ENCODE measurements at places on chromosomes 6 and 20. TPM values are rescaled to one million over a fixed set of nuclear protein-coding genes. Genes with fewer than 3 reads are reported as not detected.

DNA sequence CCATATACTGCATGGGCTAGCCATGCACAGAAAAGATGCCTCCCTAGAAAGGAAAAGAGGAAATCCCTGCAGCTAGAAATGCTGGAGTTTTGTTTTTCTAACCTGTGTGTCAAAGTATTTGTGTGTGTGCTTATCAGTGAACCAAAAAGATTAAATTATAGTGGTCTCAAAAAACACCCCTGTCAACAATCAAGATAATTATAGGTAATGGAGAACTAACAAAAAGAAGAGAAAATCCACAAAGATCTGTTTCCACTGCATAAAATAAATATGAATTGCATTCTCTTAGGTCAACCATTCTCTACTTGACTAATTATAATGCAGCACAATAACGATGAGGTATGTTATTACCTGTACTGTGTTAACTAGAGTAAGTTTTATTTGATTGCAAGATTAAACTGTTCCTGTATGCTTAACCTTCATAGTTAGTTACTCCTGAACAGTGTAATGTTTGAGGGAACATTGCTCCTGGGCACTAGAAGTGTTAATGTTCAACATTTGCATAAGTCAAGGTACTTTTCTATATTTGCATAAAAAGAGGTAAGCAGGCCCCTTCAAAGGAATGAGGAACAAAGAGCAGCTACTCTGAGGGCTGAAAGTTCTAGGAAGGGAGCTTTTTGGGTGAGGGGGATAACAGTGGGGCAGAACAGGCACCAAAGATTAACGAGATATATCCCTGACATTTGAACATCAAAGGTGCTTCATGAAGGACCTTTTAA is 212.1 kb downstream of the BTBD9 start:
- no peak for DNase-seq

GRCh38 chr6:132464538-132465256 is 48.2 kb downstream of the STX7 start:
- DNase-seq, result no peak

Gene ACSS1
- 41.5 TPM for total RNA-seq

Gene HLA-DQB1
- total RNA-seq, result 6.8 TPM

DNA sequence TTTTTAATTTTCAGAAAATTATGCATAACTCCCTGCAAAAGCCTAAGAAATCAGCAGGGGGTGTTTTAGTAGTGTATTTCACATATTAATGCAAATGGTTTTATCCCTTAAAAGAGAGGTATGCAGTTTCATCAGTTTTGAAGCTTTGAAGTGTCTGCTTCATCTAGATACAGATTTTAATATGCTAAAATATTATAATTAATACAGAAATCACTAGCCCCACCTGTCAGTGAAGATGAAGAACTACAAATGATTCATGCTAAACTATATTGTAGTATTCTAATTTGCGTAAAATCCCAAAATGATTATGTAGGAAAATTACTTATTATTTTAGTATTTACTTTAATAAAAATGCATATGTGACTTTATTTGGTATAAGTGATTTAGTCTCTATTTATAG is 2.9 kb upstream of the TFB1M start:
- no peak for DNase-seq

- peak; percentile 47 for DNase-seq
Measured at GRCh38 chr6:151067684-151068596, 171.8 kb upstream of the AKAP12 start.

GRCh38 chr6:42618686-42619085 is 54.9 kb downstream of the UBR2 start:
- no peak for DNase-seq

Gene PPIL6
- total RNA-seq, result 9.1 TPM

- DNase-seq, result peak; percentile 89
Measured at GRCh38 chr6:35735452-35735851, 1.4 kb upstream of the ARMC12 start.

Gene NEURL2
- 12.9 TPM for total RNA-seq

- no peak for DNase-seq
Measured at GRCh38 chr6:99282479-99283062, 66.9 kb downstream of the FAXC start.

DNA sequence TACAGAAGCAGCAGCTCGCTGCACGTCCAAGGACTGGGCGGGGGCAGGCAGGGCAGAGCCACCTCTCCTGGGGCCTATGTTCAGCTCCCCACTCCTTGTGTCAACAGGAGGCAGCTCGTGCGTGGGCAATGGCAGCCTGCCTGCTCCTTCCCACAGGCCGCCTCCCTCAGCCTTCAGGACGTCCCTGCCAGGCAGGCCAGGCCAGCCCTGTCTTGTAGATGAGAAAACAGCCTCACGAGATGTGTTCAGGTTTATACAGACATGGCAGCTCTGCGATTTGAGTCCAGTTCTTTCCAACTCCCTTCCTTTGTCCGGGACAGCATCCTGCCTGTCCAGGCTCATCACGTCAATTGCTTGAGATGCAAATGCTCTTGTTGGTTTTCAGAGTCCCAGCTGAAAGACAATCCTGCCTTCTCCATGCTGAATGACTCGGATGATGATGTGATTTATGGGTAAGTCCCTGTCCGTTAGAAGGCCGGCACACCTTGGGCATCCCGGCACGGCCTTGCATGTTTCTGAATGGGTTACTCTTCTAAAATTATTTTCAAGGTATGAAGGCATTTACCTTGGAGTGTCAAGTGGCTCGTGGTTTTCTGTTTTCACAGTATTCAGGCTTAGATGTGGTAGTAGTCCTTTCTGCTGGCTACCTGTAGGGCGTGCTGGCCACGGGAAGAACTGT is 13.5 kb downstream of the DYNLT1 start:
- peak; percentile 90 for DNase-seq

- DNase-seq, result no peak
Measured at GRCh38 chr6:5656226-5656625, 350.5 kb downstream of the NRN1 start.

Gene MDFI
- 36.9 TPM for total RNA-seq

Gene GPX5
- total RNA-seq, result not detected

- DNase-seq, result no peak
Measured at GRCh38 chr20:59785986-59786795, 147.2 kb downstream of the SYCP2 start.

- DNase-seq, result no peak
Measured at GRCh38 chr6:36469148-36469661, 26.4 kb downstream of the KCTD20 start.

GRCh38 chr6:93989630-93990029 is 570.3 kb upstream of the EPHA7 start:
- no peak for DNase-seq

Gene SLC22A16
- total RNA-seq, result not detected

Gene EPB41L1
- total RNA-seq, result 17.7 TPM

Gene TMEM170B
- total RNA-seq, result 0.34 TPM

- peak; percentile 76 for DNase-seq
Measured at GRCh38 chr20:50274570-50275430, 84.2 kb downstream of the CEBPB start.

Gene SDCBP2
- 141 TPM for total RNA-seq

Gene FLRT3
- 26.9 TPM for total RNA-seq

Gene STX11
- total RNA-seq, result 18.6 TPM

GRCh38 chr6:125747589-125748405 is 1.6 kb upstream of the HEY2 start:
- no peak for DNase-seq

Gene TBXT
- not detected for total RNA-seq

- no peak for DNase-seq
Measured at GRCh38 chr6:67875877-67876383, 759.2 kb upstream of the ADGRB3 start.

- no peak for DNase-seq
Measured at GRCh38 chr6:110950440-110950839, 8.1 kb upstream of the GTF3C6 start.

Gene BCAS1
- 3.7 TPM for total RNA-seq

DNA sequence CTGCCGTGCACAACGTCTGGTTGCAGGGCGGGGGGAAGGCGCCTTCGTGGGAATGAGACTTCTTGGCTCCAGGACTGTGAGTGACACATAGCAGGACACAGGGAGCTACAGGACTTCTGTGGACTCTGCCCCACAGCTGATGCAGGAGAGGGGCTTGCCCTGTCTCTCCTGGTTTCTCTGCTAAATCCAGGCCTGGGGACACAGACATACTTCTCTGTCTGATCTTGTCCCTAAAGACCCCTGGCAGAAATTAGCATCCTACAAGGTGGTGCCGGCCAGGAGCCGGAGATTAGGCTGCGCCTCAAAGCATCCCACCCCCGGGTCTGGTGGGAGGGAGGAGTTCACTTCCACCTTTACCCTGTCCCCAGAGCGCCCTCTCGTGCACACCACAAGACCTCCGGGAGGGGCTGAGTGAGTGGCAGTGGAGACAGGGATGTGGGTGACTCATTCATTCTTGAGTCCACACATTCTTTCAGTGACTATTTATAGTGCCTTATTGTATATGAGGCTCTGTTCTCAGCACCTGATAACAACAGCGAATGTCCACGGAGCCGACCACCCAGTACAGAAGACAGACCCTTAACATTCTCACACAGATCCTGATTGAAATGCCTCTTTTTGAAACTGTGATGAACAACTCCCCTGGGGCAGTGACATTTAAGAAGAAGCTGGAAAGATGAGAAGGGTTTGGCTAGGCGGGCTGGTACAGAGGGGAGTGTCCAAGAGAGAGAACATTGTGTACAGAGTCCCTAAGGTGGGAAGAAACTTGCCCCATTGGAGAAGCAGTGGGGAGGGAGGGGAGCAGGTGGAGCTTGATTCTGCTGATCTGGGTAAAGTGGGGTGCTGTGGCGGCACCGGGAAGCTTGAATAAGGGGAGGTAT is 39.0 kb downstream of the GMPR start:
- DNase-seq, result peak; percentile 89

Gene DSE
- 38.4 TPM for total RNA-seq

DNA sequence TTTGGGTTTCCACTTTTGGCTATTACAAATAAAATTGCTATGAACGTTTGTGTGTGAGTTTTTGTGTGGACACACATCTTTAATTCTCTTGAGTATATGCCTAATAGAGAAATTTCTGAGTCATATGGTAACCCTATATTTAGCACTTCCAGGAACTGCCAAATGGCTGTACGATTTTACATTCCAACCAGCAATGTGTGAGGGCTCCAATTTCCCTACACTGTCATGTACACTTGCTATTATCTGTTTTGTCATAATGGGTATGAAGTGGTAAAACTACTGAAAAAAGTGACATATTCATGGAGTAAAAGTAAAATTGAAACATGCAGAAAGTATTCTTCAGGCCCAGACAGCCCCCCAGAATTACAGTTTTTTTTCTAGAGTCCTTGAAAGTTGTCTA is 59.6 kb upstream of the ESR1 start:
- DNase-seq, result no peak

- DNase-seq, result no peak
Measured at GRCh38 chr6:27026361-27026760, 221.1 kb upstream of the PRSS16 start.

DNA sequence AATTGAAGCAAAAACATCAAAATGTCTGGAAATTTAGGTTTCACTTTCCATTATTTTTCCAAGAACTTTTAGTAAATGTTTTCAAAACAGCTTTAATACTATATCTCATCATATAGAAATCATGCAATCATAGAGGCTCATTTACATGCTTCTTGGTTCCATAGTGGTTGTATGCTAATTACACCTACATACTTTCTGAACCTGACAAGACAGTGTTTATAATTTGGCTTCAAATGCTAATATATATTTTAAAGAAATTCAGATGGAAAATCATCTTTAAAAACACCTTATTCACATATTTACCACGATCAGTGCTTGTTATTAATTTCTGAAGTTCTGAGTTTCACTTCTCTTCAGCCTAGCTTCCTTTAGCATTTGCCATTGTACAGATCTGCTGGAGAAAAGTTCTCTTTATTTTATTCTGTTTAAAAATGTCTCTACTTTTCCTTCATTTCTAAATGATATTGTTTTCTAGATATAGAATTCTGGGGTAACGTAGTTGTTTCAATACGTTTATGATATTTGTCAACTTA is 89.9 kb downstream of the PLCB1 start:
- DNase-seq, result no peak

Gene SLC32A1
- total RNA-seq, result not detected

GRCh38 chr6:42914546-42914945 is 1.3 kb upstream of the PTCRA start:
- DNase-seq, result no peak

DNA sequence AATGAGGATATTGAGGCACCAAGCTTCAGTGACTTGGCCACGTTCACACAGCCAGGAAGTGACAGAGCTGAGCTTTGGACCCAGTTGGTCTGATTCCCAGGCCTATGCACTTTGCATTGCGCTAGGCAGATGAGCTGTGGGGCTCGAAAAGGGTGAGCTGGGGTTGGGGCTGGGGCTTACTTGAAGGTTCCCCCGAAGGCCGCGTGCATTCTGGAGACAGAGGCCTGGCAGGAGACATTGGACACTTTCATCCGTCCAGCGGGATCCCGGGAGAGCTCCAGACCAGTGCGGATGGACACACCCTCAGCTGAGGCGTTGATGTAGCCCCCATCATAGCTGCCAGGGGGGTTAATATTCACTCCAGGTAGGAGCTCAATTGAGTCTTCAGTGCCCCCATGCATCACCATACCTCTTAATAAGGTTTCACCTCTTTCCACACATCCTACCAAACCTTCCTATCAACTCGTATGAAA is 2.6 kb downstream of the PLTP start:
- DNase-seq, result no peak

Gene PRL
- not detected for total RNA-seq

DNA sequence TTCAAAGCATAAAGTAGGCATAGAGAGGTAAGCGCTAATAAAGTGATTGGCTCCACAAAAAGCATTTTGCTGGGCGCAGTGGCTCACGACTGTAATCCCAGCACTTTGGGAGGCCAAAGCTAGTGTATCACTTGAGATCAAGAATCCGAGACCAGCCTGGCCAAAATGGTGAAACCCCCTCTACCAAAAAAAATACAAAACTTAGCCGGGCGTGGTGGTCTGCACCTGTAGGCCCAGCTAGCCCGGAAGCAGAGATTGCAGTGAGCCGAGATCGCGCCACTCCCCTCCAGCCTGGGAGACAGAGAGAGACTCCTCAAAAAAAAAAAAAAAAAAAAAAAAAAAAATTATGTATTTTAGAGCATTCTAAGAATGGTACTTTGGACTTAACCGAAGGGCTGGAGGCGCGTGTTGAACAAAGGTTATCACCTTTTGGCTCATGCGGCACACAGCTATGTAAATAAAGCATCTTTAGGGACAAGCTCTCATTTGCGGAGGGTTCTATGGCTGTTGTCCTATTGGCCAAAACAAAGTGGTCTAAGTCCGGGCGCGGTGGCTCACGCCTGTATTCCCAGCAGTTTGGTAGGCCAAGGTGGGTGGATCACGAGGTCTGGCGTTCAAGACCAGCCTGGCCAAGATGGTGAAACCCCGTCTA is 17.4 kb downstream of the HFE start:
- DNase-seq, result no peak

- DNase-seq, result no peak
Measured at GRCh38 chr6:53195048-53195447, 46.4 kb upstream of the GCM1 start.

DNA sequence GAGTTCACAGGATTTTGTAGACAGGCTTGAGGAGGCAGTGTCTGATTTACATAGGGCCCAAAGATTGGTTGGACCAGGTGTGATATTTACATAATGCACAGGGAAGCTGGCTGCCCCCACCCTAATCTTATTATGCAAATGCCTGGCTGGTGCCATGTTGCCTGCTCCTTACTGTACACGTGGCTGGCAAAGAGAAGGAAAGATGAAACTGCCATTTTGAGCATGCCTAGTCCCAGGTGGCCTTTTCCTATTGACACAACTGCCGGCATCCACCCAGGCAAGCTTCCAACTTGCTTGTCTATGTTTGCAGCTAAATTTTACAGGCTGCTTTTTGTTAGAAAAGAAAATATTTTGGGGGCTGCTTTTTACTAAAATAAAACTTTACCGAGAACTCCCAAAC is 174.6 kb downstream of the LMBRD1 start:
- DNase-seq, result no peak
